ENCODE measurements at places on chromosomes 3 and 15. TPM values are rescaled to one million over a fixed set of nuclear protein-coding genes. Genes with fewer than 3 reads are reported as not detected.

DNA sequence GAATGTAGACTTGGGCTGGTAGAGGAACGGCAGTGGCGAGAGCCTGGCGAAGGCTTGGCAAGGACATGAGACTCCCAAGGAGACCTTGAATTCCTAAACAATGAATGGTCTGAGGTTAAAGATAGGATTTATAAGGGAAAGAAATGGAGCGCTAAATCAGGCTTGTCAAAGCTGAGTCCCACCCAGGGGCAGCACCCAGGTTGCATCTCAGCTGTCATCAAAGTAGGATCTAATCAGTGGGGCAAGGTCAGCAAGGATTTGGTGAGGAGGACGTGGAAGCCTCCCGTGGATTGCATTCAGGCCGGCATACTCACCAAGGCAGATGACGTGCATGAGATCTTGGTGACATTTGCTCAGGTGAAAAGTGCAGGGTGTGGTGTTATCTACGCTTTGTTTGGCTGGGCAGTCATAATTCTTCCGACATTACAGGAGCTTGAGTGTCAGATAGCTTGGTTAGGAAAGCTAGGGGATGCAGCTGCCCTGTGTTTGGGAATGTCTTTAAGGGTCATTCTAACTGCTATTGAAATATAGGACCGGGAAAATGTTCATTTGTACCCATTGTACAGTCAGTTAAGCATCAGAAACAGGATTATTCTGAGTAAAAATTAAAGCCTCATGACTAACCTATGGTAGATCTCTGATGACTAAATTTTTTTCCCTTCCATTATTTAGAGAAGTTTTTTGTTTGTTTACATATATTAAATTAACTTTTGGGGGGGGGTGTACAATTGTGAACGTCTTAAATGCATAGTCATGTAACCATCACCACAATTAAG, 99.4 kb upstream of the TSC22D2 start:
- no peak for DNase-seq

DNA sequence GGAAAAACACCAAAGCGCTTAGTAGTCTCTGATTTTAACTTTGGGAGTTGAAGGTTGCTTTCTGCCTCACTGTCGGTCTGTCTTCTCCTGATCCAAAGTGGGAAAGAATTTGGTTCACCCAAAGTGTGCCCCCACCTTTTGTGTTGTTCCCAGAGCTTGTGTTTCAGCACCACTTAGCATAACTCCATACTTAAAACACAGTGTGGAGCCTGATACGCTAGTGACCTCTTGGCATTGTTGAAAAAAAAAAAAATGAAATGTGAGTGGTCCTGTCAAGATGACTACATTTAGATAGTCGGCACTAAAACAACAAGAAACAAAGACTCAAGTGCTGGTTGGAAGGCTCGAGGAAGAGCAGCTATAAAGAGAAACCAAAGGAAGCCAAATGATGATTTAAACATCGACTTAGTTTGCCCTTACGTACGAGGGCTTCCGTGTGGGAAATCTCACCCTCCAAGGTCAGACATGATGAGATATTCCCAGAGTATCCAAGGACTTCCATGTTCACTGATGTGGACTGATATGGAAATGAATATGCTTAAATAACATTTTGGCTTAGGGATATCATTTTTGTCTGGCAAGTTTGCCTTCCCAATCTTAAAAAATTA, 178.8 kb downstream of the MEIS2 start:
- no peak for DNase-seq

GRCh38 chr3:131794766-131795388, 239.9 kb downstream of the CPNE4 start:
- DNase-seq: peak; percentile 48

- DNase-seq: no peak
These were observed 172.7 kb downstream of the WDR72 start for GRCh38 chr15:53586799-53587198.

- DNase-seq: no peak
These were observed 3.2 kb downstream of the ITGB5 start for GRCh38 chr3:124883766-124884473.

DNA sequence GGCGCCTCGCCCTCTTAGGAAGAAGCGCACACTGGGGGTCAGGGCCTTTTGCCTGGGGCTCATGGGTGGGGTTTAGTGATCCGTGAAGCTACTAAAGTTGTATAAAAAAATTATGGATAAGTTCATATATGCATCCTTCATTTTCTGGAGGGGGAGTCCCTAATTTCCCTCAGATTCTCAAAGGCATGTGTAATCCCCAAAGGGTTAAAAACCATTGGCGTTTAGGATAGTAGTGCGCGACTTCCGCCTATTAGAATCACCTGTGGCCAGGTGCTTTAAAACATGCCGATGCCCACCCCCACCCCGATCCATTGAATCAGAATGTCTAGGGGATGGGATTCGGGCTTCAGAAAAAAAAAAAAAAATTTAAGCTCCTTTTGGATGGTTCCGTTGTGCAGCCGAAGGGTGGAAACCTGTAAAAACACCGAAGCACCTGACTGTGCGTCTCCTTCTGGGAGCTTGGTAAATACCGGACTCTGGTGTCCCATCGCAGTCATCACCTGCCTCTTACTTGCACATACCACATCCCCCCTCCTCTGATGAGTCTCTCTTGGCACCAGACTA, 570 bp downstream of the APH1B start:
- DNase-seq: peak; percentile 20

- DNase-seq: no peak
These were observed 767.5 kb downstream of the CADM2 start for GRCh38 chr3:85726241-85726640.

DNA sequence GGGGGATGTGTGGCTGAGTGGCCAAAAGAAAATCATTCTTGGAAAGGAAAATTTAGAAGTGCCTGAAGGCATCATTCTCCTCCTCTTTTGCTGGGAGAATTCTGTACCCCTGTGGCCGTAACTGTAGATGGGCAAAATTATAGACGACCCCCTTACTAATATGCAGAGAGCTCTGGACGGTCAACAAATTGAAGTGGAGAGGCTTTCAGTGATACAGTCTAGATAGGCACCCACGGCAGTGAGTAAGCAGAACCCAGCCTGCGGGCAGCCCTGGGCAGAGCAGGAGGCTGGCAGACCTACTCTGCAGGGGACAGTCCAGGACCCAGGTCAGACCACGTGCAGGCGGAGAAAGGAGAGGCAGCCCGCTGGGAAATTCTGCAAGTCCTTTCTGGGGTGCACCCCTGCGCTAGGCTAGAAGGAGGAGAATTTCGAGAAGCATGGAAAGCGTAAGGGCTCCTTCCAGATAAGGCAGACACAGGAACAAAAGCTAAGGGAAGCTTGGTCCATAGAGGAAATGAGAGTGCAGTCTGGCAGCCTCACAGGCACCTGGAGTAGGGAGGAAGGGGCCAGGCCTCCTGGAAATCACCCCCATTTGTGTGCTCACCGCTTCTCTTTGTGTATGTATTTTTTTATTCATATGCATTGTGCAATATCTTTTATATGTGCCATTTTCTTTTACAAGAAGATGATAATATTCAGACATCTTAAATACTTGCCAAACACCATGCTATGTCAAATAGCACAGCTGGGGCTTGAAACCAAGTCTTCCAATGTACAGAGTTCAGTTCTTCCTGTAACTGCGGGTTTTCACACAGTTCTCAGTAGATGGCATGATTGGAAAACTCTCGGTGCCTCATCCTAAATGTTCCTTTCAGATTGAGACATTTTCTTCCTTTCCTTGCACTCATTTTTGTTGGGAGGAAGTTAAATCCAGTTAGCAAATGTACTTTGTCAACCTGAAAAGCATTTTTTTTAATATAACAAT, 40.2 kb downstream of the LRRK1 start:
- no peak for DNase-seq

GRCh38 chr15:91884606-91885005, 31.1 kb downstream of the SLCO3A1 start:
- no peak for DNase-seq

- DNase-seq: no peak
These were observed 3.2 kb upstream of the ATP13A3 start for GRCh38 chr3:194489736-194490612.

- DNase-seq: peak; percentile 7
These were observed 1.9 kb downstream of the SCAPER start for GRCh38 chr15:76903251-76903681.

DNA sequence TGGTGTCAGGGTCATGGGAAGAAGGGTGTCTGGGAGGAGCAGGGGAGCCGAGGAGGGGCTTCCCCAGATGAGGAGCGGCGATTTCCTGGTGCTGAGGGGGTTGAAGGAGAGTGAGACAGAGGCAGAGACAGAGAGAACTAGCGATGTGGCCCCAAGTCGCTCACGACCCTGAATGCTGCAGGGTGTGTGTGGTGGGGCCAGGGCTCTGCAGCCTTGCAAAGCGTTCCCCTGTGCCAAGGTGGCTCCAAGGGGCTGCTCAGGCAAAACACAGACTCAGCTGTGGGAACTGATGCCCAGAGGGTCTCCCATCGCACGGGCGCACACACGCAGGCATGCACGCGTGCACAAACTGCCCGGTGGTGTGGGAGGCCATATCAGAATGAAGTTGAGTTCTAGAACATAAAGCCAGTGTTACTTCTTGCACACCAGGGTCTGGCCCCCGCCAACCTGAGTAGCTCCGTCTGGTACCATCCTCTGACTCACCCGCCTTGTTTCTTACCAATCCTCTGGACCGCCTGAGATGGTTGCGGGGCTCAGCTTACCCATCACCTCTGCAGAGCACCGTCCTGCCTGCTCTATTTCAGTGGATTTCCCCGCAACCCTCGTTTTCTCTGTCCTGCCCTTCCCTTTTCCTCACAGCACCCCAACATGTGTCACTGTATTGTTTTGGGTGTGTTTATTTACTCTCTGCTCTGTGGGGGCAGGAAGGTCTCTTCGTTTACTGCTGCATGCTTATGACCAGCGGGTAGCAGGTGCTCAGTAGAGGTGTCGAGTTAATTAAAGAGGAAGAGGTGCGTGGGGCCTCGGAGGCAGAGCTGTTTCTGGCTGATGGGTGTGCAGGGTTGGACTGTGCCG, 4.5 kb downstream of the MELTF start:
- no peak for DNase-seq

DNA sequence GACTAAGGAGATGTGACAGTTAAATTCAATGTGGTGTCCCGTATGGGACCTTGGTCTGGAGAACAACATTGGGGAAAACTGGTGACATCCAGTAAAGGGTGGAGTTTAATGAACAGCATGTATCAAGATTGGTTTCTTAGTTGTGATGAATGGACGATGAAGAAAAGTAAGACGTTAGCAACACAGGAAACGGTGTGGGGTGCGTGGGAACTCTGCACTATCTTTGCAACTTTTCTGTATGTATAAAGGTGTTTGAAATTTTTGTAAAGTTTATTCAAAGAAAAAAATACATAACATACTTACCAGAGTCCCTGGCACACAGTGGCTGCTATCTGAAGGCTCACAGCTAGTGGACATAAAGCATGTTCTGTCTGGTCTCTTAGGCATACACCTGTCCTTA, 6.1 kb upstream of the CCDC174 start:
- DNase-seq: no peak

- DNase-seq: no peak
These were observed 443.0 kb upstream of the ADAMTS9 start for GRCh38 chr3:65130782-65131181.

GRCh38 chr15:50168783-50169411, 13.1 kb upstream of the SLC27A2 start:
- DNase-seq: no peak

GRCh38 chr3:53258600-53259426, 3.0 kb upstream of the TKT start:
- no peak for DNase-seq

DNA sequence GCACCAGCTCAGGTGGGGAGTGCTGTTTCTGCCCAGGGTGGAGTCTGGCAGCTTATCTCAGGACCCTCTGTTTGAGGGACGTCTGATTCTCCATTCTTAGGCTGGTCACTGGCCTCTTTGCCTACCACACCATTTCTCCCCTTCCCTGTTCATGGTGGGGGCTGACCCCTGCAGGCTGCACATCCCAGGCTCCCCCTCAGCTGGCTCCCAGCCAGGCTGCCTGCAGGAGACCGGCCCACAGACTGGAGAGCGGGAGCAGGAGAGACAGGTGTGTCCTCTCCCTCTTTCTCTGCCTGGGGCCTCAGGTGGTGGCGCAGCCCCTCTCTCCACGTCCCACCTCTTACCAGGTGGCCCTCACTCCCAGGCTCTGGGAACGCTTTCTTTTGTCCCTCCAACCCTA, 60.8 kb downstream of the RAB11A start:
- DNase-seq: no peak

- no peak for DNase-seq
These were observed 448.7 kb downstream of the ZPLD1 start for GRCh38 chr3:102883515-102883914.

DNA sequence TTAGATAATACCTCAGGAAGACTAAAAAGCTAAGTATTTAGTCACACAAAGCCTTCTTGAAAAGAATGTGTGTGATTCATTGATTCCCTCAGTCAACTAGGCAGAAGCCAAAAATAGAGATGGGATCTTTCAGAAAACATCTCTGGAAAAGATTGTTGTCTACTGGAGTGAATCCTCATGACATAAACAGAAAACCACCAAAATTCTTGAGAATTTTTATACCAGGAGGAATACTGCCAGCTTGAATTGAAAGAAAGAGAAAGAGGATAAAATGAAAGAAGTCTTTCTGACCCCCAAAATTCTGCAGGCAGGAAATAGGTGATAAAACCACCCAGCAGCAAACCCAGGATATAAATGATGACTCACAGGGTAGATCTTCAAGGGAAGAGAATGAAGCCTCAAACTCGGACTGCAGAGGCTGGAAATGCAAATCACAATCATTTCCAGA, 363.1 kb upstream of the PLSCR5 start:
- peak; percentile 2 for DNase-seq

DNA sequence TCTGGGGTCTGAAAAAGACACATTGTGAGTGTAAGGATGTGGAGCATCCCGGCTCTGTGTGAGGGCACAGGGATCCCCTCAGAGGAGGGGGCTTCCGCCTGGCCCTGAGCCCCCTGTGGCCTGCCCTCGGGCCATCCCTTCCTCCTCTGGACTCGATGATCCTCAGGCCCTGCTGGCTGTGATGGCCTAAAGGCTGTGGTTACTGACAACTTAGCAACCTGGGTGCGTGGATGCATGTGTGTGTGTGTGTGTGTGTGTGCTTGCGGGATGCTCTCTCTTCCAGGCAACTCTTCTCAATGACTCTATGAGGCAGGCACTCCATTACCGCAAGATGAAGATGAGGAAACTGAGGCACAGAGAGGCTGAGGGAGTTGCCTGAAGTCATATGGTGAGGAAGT, 66.0 kb downstream of the ASB7 start:
- DNase-seq: no peak

DNA sequence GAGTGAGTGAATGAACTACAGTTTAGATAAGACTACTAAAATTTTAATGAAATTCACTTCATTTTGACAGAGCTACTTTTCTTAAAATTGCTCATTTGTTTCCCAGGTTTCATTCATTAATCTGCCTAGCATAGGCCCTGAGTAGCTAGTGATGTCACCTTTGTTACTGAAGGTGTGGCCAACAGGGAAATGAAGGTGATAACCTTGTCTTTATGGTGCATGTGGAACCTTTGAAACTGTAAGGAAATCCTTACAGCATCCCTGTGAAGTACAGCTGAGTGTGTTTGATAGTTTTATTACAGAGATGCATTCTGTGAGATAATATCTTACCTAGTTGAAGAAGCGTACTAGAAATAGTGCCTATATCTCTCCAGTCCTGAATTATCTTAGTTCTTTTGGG, 112.9 kb downstream of the AKAP13 start:
- no peak for DNase-seq

The PRR20G gene
- 3.9 TPM for total RNA-seq

The MAP6D1 gene
- 5.8 TPM for total RNA-seq

The RBP2 gene
- total RNA-seq: not detected

The MFN1 gene
- total RNA-seq: 59.5 TPM

The UBAP1L gene
- total RNA-seq: 2.2 TPM

The EPB42 gene
- 7.0 TPM for total RNA-seq

The PLSCR2 gene
- not detected for total RNA-seq

The SH3BP5 gene
- 21.4 TPM for total RNA-seq

The ACAN gene
- total RNA-seq: 42.9 TPM
